ENCODE measurements at places on chromosomes 6 and 20.

DNA sequence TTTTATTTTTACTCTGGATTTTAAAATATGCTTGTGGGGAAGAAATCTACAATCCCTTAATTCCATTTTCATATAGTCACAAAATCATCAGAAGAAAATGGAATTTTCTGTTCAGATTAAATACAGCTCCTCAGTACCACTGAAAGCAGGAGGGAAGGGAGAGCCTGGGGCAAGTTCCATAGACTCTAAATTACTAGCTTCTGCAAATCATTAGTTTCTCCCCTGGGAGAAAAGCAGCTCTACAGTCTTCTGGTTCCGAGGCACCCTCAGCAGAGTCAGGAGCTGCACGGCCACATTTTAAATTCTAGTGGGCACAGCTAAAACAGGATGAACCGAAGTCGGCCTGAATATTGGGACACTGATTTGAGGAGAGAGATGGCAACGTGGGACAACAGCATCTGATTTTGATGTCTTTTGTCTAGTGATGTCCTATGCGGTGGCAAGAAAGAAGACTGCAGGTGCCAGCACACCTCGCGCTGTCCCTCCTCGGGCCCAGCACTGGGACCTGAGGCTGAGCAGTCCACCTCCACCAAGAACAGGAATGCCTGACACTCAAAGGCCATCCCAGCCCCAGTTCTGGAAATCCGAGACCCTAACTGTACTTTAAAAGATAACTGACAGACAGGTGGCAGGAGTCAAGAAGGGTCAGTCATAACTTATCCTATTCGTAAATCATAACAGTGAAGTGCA, 90.7 kb downstream of the FOXC1 start:
- no peak for DNase-seq

GRCh38 chr6:129959358-129959930, 58.9 kb upstream of the L3MBTL3 start:
- no peak for DNase-seq

GRCh38 chr20:38066969-38067716, 33.6 kb downstream of the RPRD1B start:
- no peak for DNase-seq

DNA sequence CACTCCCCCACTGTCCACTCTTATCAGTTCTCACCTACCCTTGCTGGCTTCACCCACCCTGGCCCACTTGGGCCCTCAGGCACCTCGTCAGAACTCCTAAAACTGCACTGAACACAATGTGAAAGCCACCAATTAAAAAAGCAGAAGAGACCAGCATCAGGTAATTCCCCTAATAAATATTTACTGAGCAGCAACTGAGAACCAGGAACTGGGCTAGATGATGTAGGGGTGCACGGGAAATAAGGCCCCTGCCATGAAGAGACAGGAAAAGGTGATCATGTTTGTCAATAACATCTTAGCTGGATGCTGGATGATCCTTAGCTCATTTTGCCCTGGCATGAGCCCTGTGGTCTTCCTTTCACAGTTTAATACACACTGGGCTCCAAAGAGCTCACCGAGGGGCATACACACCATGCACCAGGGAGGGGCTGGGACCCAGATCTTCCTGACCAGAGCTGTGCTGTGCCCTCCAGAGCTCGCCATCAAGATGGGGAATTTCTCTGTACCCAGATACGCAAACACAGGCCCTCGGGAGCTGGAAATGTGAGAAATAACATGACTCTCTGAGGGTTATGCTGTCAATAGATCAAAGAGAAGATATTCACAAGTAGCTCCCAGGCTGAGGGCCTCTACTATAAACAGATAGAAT, 113.6 kb upstream of the SLC22A16 start:
- no peak for DNase-seq

DNA sequence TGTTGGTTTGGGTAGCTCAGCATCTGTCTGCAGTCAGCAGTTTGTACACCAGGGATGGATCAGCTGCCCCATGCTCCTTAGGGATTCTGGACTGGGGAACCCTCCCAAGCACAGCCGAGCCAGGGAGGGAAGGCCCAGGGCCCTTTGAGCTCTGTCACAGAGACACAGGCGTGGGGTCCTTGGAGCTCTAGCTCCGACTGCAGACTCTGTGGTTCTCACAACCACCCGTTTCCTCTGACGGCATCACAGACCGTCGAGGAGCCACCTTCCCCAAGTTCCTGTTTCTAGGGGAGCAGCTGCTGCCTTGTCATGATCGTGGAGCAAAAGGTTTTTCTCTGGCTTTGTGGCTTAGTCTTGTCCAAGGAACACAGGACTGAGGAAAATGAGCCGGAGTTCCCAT, at the start of gene SLA2:
Gene SLA2 (minus strand): TSS at position 199 of the 400 bp plus-strand sequence. CDS start 4,861 bp downstream, outside the sequence.
- DNase-seq, result no peak

- DNase-seq, result no peak
These were observed 42.7 kb upstream of the MYL9 start for GRCh38 chr20:36498386-36499179.

DNA sequence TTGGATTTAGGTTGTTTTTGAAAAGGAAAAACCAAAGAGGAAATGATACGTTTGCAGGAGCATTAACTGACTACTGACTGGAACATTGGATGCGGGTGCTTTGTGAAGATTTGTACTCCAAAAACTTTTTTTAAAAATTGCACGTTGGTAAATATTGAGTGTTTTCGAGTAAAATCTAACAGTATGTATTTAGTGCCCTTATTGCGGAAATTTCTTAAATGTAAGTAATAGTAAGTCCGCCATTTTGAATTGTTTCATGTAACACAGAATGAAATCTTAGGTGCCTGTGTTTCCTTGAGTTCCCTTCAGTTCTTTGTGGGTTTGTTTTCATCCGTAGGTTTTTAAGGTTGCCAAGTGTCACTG, 15.2 kb upstream of the LIN28B start:
- DNase-seq, result no peak

DNA sequence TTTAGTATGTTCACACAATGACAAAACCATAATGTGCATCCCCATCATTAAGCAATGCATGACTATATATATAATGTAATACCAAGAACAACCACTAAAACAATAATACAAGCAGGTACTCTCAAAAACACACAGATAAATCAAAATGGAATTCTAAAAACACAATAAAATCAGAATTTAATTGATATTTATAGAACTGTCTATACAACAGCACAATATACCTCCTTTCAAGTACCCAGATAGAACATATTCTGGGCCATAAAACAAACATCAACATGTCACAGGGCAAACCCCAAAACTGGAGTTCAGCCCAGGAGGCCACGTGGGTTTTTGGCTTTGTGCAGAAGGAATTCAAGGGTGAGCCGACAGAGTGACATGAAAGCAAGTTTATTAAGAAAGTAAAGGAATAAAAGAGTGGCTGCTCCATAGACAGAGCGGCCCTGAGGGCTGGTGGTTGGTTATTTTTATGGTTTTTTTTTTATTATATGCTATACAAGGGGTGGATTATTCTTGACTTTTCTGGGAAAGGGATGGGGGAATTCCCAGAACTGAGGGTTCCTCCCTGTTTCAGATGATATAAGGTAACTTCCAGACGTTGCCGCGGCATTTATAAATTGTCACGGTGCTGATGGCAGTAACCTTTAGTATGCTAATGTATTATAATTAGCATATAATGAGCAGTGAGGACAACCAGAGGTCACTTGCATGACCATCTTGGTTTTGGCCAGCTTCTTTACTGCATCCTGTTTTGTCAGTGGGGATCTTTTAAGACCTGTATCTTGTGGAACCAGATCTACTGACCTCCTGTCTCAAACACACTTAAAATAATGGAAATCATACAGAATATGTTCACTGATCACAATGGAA, 5.6 kb downstream of the RAB23 start:
- no peak for DNase-seq

DNA sequence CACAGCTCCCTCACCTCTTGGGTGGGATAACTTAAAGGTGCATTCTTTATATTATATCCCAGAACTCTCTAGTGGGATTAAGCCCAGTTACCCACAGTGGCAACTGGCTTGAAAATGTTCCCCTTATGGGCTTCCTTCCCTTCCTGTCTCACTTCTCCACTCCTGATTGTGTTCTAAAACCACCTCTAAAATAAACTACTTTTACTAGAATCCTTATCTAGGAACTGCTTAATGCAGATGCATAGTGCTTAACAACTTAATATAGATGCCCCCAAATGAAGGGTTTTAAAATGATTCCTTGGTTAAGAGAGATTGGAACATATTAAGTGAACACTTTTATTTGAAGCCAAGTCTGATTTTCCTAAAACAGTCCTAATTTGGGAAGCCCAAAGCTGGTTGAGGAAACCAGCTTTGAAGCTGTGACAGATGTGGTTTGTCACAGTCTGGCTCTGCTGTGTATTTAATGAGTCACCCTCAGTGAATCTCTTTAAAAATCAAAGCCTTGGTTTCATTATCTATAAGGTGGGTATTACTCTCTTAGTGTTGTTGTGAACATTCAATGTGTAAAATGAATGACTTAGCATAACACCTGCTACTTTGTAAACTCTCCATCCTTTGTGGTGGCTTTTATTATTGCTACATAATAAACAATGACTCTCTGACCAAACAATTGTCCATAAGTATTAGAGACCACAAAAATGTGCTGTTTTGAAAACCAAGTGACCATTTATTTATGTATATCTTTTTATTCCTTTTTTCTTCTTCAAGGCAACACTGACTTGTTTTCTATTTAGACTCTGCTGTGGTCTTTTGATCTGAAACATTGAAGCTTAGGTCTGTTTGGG, 24.4 kb downstream of the PLCB1 start:
- no peak for DNase-seq

DNA sequence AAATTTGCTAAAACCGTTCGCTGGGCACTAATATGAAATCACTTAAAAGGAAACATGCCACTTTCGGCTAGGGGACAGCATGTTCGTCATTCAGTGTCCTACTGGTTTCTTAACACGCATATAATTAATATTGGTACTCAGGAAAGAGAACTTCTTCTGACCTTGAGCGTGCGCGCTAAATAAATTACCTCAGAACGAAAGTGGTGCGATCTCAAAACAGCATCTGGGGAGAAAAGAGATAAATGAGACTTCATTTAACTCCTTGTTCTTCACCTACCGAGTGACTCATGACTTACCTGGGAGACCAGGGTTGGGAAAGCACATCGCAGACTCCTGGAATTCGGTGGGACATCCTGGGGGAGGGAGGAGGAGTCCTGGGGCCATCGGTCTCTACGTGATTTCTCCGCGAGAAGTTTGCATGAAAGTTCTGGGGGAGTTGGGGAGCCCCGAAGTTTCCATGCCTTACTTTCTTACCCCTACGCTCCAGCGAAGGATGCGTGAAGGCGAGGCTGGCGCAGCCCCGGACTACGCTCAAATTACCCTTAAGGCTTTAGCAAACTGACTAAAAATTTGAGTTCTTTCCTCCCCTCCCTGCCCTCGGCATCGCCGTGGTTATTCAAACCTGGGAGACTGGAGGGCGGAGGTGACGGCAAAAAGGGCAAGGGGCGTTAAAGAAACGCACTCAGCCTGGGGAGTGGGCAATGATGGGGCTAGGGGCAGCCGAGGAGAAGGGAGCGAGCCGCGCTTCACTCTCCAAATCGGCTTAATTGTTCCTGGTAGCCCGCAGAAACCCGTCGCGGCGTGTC, 1.1 kb upstream of the BEND6 start:
- no peak for DNase-seq

- no peak for DNase-seq
These were observed 169.2 kb downstream of the SAMD5 start for GRCh38 chr6:147677647-147678046.

Data from right kidney (tissue), 9 donors.